Gastroesophageal sphincter (tissue), 4 donors: ENCODE measurements at places on chromosomes 16 and 17.

GRCh38 chr17:42695500-42695899 is 13.2 kb downstream of the CNTNAP1 start:
- no peak for ATAC-seq

GRCh38 chr17:42016411-42016831 is 818 bp downstream of the DNAJC7 start:
- no peak for ATAC-seq

DNA sequence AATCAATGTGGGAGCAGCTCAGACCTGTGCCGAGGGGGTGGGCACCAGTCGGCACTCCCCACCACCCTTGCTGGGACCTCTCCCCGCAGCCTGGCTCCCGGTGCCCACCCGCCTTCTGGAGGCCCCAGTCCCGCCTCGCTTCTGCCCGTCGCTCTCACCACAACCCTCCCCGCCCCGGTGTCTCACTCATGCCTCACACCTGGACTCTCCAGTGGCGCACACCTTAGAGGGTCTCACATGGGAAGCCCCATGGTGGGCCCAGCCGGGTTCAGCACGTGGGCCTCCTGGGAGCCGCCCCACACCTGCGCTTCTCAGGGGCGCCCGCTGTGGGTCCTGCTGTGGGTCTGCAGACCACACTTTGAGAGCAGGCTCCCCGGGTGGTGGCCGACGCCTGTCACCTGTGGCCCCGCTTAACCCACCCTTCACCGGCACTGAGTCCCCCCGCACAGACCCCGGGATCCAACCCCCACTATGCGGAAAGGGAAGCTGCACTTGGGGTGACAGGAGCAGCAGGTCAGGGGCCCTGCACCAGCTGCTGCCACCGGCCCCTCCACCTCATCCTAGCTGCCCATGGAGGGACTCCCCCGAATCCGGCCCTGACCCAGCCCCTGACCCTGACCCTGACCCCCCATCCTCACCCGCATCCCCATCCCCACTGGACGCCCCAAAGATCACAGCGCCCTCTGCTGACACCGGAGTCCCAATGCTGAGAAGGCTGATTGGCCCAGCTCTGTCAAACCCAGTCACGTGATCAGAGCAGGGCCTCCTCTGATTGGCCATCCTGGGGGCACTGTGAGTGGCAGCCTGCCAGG is 27.4 kb upstream of the SLC38A10 start:
- no peak for ATAC-seq

- peak; percentile 34 for ATAC-seq
Observed at GRCh38 chr16:69089091-69089910, 16.2 kb upstream of the HAS3 start.

DNA sequence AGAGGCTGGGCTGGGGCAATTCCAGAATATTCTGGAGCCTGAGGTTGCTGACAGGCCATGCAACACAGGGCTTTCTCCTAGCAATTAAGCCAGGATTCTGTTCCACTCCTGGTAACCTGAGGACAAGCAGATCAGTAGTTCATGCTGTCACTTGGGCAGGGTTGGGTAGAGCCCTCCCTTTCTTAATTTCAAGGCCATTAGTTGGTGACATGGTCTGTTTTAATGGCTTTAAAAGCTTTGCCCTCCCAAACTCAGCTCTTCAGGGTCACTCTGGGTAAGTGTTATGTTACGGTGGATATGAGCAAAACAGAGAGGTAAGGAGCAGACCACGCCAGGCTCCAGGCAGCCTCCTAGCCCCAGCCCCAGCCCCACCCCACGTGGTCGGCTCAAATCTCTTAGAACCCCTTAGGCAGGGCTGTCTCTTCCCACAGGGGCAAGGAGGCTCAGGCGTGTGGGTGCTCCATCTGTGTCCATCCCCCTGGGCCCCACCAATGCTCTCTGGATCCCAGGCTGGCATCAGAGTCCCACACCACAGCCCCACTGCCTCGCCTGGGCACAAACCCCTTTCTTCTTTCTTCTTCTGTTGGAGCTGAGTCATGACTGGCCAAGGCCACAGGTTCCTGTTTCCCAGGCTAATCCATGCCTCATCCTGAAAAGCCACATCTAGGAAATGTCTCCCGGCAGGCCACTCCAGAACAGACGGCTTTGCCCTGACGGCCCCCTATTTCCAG is 27.5 kb downstream of the CEP295NL start:
- no peak for ATAC-seq
